ENCODE measurements at places on chromosomes 13 and 19. TPM values are rescaled to one million over a fixed set of nuclear protein-coding genes. Genes with fewer than 3 reads are reported as not detected.
A peak's percentile ranks its signal among the peaks of the same experiment; 100 is the strongest.

GRCh38 chr19:10774893-10775292 is 57.0 kb downstream of the DNM2 start:
- no peak for DNase-seq

DNA sequence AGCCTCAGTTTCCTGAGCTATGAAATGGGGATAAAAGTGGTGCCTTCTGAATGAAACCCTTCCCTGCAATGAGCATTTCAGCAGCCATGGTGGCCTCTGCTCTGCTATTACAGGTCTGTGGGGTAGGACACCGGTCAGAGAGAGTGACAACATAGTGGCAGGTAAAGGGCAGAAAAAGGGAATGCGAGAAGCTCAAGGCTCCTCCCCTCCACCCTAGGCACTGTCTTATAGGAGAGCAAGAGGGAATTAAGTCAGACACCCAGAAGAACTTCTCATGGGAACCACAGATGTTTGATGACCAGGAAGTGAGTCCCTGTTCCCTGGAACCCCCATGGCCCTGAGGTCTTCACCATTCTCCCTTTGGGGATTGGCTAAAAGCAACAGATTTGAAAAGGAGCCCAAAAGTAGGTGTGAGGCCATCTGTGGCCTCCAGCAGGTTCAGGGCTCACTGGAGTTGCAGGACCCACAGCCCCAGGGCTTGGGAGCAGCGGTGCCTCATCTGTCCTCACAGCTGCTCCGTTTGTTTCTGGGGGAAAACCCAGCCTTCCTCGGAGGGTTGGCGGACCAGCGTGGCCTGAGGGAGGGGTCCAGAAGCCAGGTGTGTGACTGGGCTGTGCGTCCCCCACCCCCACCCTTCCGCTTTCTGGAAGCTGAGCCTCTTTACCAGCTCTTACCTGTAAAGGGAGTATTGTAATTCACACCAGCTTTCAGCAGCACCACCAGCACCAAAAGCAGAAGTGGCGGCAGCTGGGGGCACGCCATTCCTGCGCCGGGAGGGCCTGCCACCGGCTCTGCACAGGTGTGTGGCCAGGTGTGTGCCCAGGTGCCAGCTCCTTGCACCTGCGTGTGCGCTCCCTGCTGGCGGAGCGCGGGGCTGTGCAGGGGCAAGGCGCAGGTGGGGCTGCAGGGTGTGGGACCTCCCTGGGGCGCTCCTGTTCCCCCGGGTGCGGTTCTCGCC is 19.4 kb downstream of the IQCN start:
- no peak for DNase-seq

DNA sequence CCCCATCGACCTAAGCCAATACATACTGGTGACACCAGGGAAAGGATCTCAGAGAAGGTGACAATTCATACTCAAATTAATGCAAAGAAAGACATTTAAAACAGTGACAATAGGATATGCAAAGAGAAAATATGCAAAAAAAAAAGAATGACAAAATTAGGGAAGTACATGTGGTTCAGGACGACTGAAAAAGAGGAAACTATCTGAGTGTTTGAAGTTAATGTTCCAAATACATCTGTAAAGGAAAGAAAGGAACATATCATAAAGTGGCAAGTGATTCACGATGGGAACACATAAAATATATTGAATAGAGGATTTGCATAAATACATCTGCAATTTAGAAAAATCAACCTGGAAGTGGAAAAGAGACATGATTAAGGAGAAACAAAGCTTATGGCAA is 441.4 kb downstream of the SLITRK5 start:
- DNase-seq, result no peak

GRWD1 gene
- polyA plus RNA-seq, result 26.2 TPM

GRCh38 chr13:74442751-74443150 is 308.5 kb upstream of the KLF12 start:
- no peak for DNase-seq

DNA sequence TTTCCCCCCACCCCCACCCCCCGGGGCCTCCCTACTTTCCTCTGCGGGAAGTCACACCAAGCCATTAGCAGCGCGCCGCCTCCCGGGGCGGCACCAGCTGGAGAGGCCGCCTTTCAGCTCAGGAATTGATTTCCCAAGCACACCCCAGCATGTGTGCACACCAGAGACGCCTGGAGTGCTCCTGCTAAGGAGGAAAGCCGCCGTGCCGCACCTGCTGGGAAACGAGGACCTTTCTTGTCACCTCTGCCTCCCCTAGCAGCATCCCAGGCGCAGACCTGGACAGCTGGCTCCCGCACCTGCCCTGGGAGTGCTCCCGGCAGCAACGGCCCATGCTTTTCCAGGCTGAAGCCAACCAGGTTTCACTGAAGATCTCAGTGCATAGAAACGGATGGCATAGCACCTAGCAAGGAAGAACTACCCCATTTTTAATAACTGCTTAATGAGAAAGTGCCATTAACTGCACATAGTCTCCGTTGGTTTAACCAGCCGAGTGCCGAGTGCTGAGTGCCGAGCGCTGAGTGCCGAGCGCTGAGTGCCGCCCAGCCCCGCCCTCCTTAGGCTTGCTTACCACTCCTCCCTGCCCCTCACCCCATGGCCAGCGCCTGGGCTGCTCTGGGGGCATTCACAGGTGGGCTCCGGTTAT is 165.0 kb downstream of the USP12 start:
- DNase-seq, result no peak

- DNase-seq, result no peak
Observed at GRCh38 chr19:40466219-40466984, 399 bp upstream of the SPTBN4 start.

DNA sequence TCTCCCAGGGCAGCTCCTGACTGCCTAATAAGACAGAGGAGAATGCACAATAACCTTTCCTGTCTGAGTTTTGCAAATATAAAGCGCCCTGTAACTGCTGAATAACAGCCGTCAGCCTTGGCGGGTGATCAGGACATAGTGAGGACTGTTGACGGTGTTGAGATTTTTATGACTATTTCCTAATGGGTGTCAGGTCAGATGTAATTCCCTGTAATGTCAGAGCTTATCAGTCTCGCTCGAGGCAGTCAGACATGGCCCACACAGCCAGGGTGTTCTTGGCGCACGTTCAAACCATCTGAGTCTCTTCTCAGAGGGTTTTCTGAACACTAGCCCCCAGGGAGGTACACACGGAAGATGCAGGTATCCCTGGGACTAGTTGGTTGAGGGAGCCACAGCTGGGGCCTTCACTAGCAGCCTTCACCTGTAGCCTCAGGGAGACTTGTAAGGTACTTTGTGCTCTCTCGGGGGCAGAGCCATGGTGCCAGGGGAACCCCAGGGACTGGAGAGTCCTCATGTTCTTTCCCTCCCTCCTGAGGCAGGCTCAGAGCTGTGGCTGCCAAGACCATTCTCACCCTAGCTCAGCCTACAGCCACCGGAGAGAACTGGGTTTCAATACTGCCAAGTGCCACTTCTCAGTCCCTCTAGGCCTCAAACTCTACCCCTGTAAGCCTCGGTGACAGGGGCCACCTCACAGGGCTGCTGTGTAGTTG is 213.1 kb downstream of the UQCRFS1 start:
- DNase-seq, result no peak

PCID2 gene
- polyA plus RNA-seq, result 37.6 TPM

DNA sequence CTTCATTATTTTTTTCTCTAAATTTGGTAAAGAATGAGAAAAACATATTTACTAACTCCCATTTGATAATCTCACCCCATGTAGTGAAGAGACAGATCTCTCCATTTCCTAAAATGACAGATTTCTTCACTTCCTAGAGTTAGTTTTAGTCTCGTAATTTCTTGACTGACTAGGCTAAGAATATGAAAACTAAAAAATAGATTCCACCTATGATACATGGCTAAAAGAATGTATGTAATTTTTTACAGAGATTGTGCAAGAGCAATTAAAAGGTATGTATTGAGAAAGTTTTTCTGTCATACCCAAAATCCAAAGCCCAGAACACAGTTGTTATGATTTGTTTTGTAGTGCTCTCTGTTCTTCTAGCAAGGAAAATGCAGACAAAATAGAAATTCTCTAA is 9.5 kb downstream of the NALCN start:
- DNase-seq, result no peak

DNA sequence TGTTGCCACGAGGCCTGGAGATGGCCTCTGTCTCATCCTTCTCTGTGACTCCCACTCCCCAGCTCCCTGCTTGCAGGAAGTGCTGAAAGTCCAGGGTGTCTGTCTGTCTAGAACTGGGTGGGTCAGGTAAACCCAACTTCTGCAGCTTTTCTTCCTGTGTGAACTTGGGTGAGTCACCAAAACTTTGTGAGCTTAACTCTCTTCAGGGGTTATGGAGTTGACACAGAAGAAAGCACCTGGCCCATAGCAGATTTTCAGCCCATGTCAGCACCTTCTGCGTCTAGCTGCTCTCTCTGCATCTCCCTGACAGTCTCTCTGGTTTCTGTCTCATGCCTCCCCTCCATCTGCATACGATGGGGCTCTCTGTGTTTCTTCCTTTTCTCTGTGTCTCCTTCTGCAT is 4.2 kb upstream of the CACNG7 start:
- no peak for DNase-seq

GRCh38 chr19:5292822-5293611 is 47.6 kb downstream of the PTPRS start:
- DNase-seq, result peak; percentile 70

DNA sequence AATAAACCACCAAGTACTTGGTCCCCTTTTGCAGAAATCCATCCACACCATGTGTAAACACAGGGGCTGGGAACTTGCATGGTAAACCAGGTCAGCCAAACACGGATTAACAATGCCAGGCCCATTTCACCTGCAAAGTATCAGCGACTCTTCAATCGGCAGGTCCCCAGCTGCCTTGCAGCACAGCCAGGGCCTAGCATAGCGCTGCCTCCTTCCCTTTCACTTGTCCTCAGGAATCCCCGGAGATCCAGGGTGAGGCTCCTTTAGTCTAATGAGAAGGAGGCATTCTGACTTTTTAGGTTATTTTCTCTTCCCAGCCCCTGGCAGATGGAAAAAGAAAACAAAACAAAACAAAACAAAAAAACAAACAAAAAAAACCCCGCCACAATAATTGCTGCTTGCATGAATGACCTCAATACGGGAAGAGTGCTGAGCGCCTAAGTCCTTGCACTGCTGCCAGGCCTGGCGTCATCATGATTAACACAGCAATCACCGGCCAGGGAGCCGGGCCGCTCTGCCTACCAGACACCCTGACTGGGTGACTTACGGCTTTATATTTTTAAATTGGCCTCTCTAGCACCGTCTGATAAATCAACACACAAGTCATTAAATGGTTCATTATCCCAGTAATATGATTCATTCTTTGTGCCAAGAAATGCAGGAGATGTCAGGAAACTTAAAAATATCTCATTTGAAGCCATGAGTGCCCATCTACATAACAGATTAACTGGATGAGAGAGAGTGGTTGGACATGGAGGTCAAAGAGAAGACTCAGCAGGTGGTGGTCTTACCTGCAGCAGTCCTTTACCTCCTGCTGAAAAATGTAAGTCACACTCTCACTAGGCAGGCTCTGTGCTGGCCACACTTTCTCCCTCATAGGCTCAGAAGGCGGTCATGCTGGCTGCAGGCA is 692.7 kb downstream of the UQCRFS1 start:
- no peak for DNase-seq

- DNase-seq, result no peak
Observed at GRCh38 chr19:7910321-7911161, 4.1 kb upstream of the TGFBR3L start.
